ENCODE measurements at places on chromosomes 6 and 20. TPM values are rescaled to one million over a fixed set of nuclear protein-coding genes. Genes with fewer than 3 reads are reported as not detected.

Gene THBD
- total RNA-seq: 1.1 TPM

Gene TPD52L1
- total RNA-seq: not detected

Gene C2
- 2.1 TPM for total RNA-seq

Gene SLC22A7
- not detected for total RNA-seq

Gene APCDD1L
- total RNA-seq: not detected

Gene NOP56
- 274 TPM for total RNA-seq

Gene MATN4
- total RNA-seq: not detected

Gene KCNK16
- not detected for total RNA-seq

- peaks cover 2% of the 10 kb centered on the region for H3K4me1 ChIP-seq
- no peak overlapping the region for H3K4me3 ChIP-seq
- H3K27ac ChIP-seq: no peak overlapping the region
- no peaks in the 10 kb centered on the region for H3K27me3 ChIP-seq
- DNase-seq: no peak
These were observed 16.4 kb upstream of the CFAP206 start for GRCh38 chr6:87391334-87391733.

DNA sequence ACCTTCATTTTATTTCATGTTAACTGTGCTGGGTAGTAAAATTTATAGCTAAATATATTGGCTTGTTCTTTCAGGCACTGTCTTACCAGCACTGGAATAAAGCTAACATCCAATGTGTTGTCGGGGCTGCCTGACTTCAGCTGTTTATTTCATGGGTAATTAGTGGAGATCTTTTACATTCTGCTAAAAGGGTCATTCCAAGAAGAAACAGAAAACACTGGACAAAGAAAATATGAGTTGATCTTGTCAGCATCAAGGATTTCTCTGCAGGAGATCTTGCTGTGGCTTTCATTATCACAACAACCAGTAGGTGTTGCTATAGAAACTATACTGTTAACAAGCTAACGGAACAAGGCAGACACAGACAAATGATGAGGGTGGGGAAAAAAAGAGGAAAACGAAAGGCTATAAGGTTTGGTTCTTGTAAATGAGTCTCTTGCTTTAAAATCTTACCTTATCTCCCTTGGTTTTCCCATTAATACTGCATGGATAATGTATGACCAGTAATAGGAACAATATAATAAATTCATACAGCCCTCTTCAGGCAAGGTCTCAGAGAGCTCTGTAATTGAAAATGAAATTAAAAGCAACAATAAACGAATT lies 206.8 kb downstream of the SIM1 start:
- H3K27ac ChIP-seq: no peak overlapping the region
- H3K27me3 ChIP-seq: peaks cover 6% of the 10 kb centered on the region
- no peaks in the 10 kb centered on the region for H3K36me3 ChIP-seq
- H3K4me3 ChIP-seq: no peak overlapping the region

DNA sequence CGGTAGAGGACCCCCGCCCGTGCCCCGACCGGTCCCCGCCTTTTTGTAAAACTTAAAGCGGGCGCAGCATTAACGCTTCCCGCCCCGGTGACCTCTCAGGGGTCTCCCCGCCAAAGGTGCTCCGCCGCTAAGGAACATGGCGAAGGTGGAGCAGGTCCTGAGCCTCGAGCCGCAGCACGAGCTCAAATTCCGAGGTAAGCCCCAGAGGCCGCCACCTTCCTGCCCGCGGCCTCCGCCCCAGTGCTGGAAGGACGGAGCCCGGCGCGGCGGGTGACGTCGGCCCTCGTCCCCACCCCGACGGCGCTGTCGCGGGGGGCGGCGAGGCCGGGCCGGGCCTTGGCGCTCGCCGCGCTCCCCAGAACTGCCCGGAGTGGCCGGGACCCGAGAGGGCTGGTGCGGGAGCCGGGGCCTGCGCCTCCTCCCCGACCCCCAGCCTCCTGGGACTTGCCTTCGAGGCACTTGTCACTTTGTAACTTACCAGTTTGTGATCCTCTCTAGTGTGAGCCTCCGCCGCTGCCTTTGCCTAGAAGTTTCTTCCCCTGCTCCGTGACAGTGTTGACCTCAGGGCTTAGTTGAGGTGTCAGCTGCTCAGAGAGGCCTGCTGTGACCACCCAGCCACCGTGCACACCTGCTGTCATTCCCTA lies 417 bp downstream of the VAPB start:
- peaks cover 38% of the 10 kb centered on the region for H3K4me1 ChIP-seq
- H3K4me3 ChIP-seq: peak overlapping the region; percentile 95
- H3K27ac ChIP-seq: peak overlapping the region; percentile 93
- H3K27me3 ChIP-seq: no peaks in the 10 kb centered on the region

GRCh38 chr6:161233986-161234661 lies 39.7 kb downstream of the AGPAT4 start:
- no peaks in the 10 kb centered on the region for H3K27me3 ChIP-seq
- no peak overlapping the region for H3K27ac ChIP-seq
- peaks cover 2% of the 10 kb centered on the region for H3K36me3 ChIP-seq
- no peak for DNase-seq
- H3K4me1 ChIP-seq: peaks cover 13% of the 10 kb centered on the region
- no peak overlapping the region for H3K4me3 ChIP-seq

DNA sequence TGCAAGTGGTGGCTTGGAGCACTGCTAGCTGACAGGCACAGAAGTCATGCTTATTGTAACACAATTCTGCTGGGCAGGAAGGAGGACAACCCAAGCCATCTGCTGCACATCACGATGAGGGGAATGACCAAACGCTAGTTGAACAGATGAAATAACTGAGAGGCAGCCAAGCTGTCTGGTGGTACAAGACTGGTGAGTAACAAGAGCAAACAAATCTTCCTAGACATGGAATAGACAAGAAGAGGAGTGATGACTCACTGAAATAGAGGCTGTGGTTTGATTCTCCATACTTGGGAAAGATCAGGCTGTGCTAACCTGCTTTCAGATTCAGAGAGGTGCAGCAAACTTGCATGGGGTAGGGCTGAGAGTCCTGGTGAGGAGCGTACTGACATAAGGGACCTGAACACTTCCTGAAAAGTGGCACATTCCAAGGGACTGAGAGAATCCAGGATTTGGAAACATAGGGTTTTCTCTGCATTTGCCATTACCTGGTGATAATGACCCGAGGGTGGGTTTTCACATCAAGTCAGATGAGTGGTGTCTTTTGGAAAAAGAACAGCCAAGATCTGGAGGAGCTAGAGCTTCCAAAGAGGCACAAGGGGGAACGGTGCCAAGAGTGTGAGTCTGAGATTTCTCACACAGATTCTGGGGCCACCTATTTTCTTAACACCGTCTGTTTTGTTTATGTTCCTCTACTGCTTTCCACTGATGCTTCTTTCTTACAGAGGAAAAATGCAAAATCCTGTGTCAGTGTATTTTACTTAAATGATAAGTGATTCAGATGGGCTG lies 60.0 kb downstream of the PRL start:
- H3K4me3 ChIP-seq: no peak overlapping the region
- no peaks in the 10 kb centered on the region for H3K4me1 ChIP-seq
- H3K27ac ChIP-seq: no peak overlapping the region
- H3K36me3 ChIP-seq: no peaks in the 10 kb centered on the region

DNA sequence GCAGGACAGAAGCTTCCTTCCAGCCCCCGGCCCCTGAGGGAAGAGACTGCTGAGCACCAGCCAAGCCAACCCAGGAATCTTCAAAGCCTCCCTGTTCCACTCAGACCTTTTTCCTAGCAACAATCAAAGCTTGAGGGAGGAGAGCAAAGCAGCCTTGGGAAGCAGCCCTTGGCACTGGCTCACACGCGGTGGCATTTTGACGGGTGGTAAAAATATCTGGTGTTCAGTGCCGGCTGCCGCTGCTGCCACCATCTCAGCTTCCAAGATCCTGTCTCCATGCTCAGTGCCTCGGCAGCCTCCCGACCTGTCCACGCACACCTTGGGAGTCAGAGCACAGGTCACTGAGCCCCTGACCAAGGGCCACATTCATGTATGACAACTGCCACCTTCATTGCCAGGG lies 170.1 kb downstream of the LRFN2 start:
- H3K27ac ChIP-seq: no peak overlapping the region
- DNase-seq: no peak
- no peak overlapping the region for H3K4me3 ChIP-seq

GRCh38 chr6:113529196-113529595 lies 327.9 kb upstream of the MARCKS start:
- no peak overlapping the region for H3K4me3 ChIP-seq
- DNase-seq: no peak
- H3K36me3 ChIP-seq: no peaks in the 10 kb centered on the region

GRCh38 chr6:24991810-24992467 lies 56.2 kb upstream of the RIPOR2 start:
- no peaks in the 10 kb centered on the region for H3K27me3 ChIP-seq
- peak overlapping the region; percentile 8 for H3K4me3 ChIP-seq
- peaks cover 55% of the 10 kb centered on the region for H3K4me1 ChIP-seq

DNA sequence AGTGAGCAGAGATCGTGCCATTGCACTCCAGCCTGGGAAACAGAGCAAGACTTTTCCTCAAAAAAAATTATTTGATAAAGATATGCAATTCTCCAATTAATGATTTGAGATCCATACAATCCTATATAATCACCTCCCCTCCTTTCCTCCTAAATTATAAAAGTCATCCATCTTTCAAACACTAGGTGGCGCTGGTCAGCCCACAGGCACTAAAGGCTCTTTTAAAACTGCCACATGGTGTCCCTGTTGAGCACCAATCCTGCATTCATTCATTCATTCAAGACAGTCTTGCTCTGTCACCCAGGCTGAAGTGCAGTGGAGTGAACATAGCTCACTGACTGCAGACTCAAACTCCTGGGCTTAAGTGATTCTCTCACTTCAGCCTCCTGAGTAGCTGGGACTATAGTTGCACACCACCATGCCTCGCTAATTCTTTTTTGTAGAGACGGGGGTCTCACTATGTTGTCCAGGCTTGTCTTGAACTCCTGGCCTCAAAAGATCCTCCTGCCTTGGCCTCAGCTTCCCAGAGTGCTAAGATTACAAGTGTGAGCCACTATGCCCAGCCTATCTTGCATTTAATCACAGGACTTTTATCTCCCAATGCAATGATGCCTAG lies 58.7 kb upstream of the SLC2A12 start:
- H3K4me3 ChIP-seq: no peak overlapping the region
- peaks cover 6% of the 10 kb centered on the region for H3K36me3 ChIP-seq
- peaks cover 26% of the 10 kb centered on the region for H3K27me3 ChIP-seq
- H3K4me1 ChIP-seq: peaks cover 6% of the 10 kb centered on the region
- no peak for DNase-seq

GRCh38 chr6:22956029-22956681 lies 386.8 kb downstream of the HDGFL1 start:
- H3K27me3 ChIP-seq: no peaks in the 10 kb centered on the region
- H3K4me3 ChIP-seq: no peak overlapping the region
- no peak overlapping the region for H3K27ac ChIP-seq

- H3K4me3 ChIP-seq: no peak overlapping the region
- H3K36me3 ChIP-seq: peaks cover 9% of the 10 kb centered on the region
- H3K4me1 ChIP-seq: peaks cover 16% of the 10 kb centered on the region
- H3K27ac ChIP-seq: peak overlapping the region; percentile 45
These were observed 15.6 kb upstream of the SUMO4 start for GRCh38 chr6:149384464-149384863.

- DNase-seq: no peak
- peak overlapping the region; percentile 67 for H3K4me3 ChIP-seq
- H3K27me3 ChIP-seq: peaks cover 57% of the 10 kb centered on the region
- peaks cover 10% of the 10 kb centered on the region for H3K36me3 ChIP-seq
These were observed 32.3 kb downstream of the PDRG1 start for GRCh38 chr20:31919410-31920155.

DNA sequence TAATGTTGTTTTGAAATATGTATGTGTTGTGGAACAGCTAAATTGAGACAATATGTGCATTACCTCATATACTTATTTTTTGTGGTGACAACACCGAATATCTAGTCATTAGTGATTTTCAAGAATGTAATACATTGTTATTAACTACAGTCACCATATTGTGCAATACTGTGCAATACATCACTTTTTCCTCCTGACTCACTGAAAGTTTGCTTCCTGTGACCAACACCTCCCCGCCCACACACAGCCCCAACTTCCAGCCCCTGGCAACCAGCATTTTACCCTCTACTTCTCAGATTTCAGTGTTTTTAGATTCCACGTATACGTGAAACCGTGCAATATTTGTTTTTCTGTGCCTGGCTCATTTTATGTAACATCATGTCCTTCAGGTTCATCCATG lies 627.9 kb downstream of the PRKN start:
- no peaks in the 10 kb centered on the region for H3K36me3 ChIP-seq
- no peak for DNase-seq
- no peaks in the 10 kb centered on the region for H3K27me3 ChIP-seq
- no peaks in the 10 kb centered on the region for H3K4me1 ChIP-seq

- no peaks in the 10 kb centered on the region for H3K4me1 ChIP-seq
- no peaks in the 10 kb centered on the region for H3K27me3 ChIP-seq
- no peak overlapping the region for H3K27ac ChIP-seq
- H3K36me3 ChIP-seq: no peaks in the 10 kb centered on the region
- no peak for DNase-seq
- no peak overlapping the region for H3K4me3 ChIP-seq
These were observed 494.9 kb downstream of the KIF16B start for GRCh38 chr20:16078172-16078898.

GRCh38 chr6:43658161-43658560 lies 13.3 kb downstream of the RSPH9 start:
- no peaks in the 10 kb centered on the region for H3K4me1 ChIP-seq
- peaks cover 5% of the 10 kb centered on the region for H3K27me3 ChIP-seq
- H3K27ac ChIP-seq: no peak overlapping the region
- no peak for DNase-seq

DNA sequence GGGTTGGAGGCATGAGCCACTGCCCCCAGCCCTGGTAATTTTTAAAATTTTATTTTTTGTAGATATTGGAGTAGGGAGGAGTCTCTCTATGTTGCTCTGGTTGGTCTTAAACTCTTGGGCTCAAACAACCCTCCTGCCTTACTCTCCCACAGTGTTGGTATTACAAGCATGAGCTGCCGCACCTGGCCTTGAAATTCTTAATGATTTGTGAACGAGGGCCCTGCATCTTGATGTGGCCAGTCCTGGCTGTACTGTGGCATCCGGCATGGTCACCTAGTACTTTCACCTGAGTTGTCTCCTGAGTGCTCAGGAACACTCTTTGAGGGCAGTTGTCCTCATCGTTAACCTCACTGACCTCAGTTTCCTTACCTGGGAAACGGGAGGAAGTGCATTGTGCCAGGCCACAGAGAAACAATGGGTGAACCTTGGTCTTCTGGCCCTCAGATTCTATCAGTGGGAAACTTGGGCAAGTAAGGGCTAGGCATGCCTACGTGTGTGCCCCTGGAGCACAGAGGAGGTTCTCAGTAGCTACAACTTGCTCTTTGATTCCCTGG lies 19.5 kb downstream of the CEBPB start:
- H3K4me1 ChIP-seq: peaks cover 11% of the 10 kb centered on the region
- H3K36me3 ChIP-seq: no peaks in the 10 kb centered on the region
- no peak overlapping the region for H3K4me3 ChIP-seq
- no peak overlapping the region for H3K27ac ChIP-seq
- DNase-seq: no peak

All from T-helper 17 cell (primary cell).